Femur (tissue), 1 donor: ENCODE measurements at places on chromosomes 7 and 10.

GRCh38 chr10:106712988-106713387, 451.5 kb downstream of the SORCS1 start:
- DNase-seq = no peak

GRCh38 chr7:123022576-123022975, 27.1 kb upstream of the TAS2R16 start:
- no peak for DNase-seq

GRCh38 chr10:34491678-34492077, 323.4 kb downstream of the PARD3 start:
- DNase-seq = no peak

DNA sequence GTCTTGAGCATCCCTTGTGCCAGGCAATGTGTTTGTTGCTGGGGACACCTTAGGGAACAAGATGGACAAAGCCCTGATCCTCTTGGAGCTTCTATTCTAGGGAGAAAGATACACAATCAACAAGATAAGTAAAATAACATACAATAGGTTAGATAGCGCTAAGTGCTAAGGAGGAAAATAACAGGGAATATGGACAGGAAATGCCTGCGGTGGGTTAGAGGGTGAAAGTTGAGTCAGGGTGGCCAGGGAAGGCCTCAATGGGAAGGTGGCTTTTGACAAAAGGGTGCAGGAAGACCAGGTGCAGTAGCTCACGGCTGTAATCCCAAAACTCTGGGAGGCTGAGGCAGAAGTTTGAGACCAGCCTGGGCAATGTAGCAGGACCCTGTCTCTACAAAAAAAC, 38.3 kb upstream of the MYL10 start:
- no peak for DNase-seq

DNA sequence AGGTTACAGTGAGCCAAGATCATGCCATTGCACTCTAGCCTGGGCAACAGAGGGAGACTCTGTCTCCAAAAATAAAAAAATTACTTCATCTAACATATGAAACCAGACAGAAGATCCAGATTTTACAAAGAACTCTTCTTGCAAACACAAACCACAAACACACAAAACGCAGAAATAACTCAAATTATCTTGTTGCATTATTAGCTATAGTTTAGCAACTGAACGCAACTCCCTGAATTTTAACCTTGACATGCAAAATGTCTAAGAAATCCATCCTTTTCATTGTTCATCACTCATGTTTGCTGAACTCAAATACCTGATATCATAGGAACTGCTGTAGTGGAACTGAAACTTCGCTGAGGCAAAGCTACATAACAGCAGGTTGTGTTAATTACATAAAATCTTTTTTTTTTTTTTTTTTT, 64.1 kb downstream of the MICU1 start:
- DNase-seq = no peak

DNA sequence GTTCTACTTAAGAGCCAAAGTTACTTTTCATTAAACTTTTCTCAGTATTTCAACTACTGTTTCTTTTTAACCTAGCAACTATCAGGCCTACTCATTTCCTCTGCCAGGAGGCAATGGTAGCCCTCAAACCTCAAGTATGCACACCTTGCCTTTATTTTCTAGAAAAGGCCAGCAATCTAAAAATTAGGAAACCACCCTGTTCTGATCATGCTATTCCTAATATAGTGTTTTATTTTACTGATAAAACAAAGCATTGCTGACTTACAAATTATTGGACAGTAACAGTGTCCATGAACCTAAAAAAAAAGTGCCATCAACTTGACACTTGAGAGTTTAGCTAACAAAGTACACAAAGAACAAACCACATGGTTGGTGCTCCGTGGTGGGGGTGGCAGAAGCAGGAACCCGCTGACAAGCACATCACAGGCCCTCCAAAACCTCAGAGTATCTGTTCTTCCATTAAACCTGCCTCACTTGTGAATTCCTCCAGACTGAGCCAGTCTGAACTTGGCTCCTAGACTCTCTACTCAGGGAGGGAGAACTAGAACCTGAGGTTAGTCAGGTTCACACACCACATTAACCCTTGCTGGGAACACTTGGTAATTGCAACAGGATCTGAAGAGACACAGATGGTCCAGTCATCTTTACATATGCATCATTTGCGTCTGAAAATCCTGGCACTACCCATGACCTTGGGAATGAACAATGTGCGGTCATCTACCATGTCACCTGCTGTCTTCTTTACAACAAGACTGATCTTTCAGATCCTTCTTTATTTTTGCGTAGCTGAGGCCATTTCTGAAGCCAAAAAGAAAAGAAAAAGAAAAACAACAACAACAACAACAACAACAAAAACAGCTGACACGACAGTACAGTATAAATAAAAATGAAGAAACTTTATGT, 31.9 kb downstream of the PIP4K2A start:
- DNase-seq = no peak

GRCh38 chr10:1679821-1680650, 57.3 kb downstream of the ADARB2 start:
- DNase-seq = no peak

DNA sequence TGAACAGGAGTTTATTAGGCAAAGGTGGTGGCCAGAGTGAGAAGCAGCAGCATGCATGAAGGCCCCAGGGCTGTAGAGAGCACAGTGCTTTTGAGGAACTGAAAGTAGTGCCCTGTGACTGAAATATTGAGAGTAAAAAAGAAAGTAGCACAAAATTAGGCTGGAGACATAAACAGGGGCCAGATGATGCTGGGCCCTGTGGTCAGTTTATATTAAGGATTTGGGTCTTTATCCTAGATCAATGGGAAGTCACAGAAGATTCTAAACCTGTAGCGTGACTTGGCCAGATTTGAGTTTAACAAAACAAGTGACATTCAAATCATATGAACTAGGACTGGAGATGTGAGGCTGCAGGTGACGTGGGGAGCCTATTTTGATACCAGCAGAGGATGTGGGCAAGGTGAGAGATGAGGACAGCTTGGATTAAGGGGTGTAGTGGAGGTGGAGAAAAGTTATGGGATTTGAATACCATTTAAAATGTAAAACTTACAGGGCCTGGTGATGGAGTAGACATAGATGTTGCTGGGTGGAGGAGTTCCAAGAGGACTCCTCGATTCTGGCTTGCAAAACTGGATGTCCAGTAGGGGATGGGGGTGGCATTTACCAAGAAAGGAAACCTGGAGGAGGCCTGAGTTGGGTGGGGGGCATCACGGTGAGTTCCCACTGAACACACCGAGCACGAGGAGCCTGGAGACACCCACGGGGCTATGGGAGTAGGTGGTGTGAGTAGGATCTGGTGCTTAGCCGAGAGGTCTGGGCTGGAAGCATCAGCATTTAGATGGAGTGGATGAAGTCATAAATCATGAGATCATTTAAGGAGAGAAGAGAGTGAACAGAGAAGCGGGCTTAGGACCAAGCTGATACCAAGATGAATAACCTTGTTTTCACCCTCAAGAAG, 52.8 kb downstream of the HHEX start:
- no peak for DNase-seq

DNA sequence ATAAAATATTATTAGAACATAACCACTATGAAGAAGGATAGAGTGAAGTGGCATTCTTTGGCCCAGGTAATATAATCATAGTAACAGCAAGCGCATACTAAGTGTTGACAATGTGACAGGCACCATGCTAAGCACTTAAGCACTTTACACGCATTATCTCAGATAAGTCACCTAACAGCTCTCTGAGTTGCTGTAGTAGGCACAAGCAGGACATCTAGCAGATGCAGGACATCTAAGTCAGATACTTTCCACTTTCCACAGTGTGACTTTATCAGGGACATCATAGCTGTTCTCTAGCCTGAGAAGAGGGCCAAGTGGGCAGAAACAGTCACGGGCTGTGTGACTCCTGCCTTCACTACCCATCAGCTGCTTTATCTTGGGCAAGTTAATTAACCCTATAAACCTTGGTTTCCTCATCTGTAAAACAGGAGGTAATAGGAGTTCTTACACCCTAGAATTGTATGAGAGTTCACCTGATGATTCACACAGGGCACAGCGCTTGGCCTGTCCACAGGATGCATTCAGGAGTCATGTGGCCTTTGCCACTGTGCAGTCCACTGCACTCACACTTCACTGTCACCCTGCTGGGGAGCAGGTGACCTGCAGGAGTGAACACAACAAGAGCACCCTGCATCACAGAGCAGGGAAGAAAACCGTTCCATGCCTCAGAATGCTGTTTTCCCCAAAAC, 12.5 kb downstream of the LIPA start:
- DNase-seq = no peak

GRCh38 chr10:76647301-76647700, 990.3 kb downstream of the KCNMA1 start:
- no peak for DNase-seq

- no peak for DNase-seq
Measured at GRCh38 chr10:97016728-97017473, 168.9 kb downstream of the SLIT1 start.

- no peak for DNase-seq
Measured at GRCh38 chr10:62732841-62733653, 71.5 kb upstream of the ADO start.

DNA sequence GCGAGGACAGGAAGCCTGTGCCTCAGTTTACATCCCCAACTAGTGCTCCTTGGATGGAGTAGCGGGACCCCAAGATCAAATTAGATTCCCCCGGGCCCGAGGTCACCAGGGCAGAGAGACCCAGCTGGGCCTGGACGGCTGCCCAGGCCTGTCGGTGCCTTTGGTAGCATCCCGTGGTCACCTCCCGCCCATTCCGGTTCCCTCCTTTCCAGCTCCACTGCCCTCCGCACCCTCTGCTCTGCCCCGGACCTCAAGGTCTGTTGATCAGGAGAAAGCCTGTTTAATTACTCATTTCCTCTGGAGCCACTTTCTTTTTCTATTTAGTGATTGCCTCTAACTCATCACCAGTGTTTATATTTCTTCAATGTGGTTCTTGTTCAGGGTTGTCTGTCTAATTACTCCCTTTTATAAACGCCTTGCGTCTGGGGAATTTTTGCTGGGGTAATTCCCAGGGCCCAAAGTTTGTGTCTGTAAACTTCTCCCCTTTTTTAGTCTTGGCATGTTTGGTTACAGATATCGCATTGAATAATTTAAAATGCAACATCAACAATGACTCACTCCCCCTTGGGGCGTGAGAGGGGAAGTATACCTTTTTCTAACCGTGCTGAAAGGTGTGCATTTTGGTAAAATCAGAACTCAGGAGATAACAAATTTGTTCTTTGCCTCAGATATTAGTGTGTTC, 1.9 kb downstream of the FOXK1 start:
- peak; percentile 65 for DNase-seq

- DNase-seq = no peak
Measured at GRCh38 chr7:14995774-14996173, 93.2 kb upstream of the DGKB start.

DNA sequence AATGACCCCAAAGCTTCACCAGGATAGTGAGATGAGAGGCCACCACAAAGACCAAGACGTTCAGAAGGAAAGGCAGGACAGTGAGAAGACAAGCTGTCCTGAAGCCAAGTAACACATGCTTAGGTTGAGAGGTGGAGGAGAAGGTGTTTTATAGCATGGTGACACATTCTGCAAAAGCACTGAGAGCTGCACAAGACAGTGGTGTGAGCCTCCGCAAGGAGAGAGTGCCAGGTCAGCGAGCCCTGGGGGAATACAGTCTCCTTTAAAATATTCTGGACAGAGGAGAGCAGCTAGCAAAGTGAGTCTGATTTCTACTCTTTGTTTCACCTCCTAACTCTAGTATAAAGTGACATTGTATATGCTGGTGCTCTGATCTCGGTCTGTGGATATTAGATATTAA, 68.0 kb upstream of the VKORC1L1 start:
- DNase-seq = no peak
